ENCODE measurements at places on chromosomes 1 and 21. TPM values are rescaled to one million over a fixed set of nuclear protein-coding genes. Genes with fewer than 3 reads are reported as not detected.

GRCh38 chr1:154158307-154159125 is 3.6 kb upstream of the NUP210L start:
- DNase-seq: no peak

Gene GPR161
- total RNA-seq: 23.5 TPM

DNA sequence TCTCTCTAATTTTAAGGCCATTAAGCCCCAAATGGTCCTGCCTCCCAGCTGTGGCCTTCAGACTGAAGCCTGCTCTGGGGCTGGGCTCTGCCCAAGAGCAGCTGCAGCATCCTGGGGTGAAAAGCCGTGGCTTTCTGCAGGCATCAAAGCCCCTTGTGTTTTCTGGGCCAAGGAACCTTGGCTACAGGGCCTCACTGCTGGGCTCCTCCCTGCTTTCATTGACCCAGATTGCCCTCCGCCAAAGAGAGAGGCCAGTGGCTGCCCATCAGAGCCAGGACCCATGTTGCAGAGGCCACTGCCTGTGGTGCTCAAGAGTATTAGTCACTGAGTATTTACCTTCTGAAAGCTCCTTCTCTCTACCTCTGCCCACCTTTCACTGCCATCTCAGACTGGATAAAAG is 1.6 kb downstream of the ZNF648 start:
- no peak for DNase-seq

DNA sequence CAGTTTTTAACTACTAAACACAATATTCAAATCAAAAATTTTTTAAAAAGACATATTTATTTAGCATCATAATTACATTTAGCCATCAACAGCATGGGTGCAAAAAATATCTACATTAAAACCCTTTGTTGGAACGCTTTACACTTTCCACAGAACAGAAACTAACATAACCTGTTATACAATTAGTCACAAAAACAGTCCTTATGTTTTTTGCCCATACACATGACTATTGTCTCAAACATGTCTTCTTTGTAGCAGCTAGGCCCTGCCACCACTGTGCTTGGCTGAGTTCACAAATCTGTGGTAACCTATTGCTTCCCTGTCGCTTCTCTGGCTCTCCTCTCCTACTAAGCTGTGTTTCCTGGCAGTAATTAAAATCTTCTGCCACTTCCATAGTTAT is 1350.0 kb upstream of the ADGRL2 start:
- DNase-seq: no peak
